ENCODE measurements at places on chromosomes 1 and 21.

- H3K36me3 ChIP-seq = no peaks in the 10 kb centered on the region
- no peak for DNase-seq
- H3K27ac ChIP-seq = no peak overlapping the region
- no peaks in the 10 kb centered on the region for H3K27me3 ChIP-seq
- H3K4me1 ChIP-seq = no peaks in the 10 kb centered on the region
- no peak overlapping the region for H3K4me3 ChIP-seq
Measured at GRCh38 chr1:232873412-232873811, 68.2 kb downstream of the MAP10 start.

DNA sequence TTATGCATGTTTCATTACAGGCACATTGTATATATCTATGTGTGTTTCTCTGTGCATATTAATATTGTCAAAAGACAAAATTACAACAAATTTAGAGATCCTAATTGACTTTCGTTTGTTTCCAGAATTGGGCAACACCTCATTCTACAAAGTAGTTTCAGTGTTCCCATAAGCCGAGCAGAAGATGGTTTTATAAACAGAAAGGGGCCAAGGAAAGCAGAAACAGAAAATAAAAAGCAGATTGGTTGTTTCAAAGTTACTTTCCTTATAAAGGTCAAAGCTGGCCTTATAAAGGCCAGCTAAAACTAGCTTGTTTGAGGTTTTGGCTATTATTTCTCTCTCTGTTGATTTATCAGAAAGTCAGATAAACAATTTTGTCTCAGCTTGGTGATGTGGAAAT lies 116.2 kb upstream of the FGGY start:
- H3K27ac ChIP-seq = peak overlapping the region; percentile 44
- peaks cover 31% of the 10 kb centered on the region for H3K4me1 ChIP-seq
- H3K27me3 ChIP-seq = no peaks in the 10 kb centered on the region
- H3K4me3 ChIP-seq = no peak overlapping the region

DNA sequence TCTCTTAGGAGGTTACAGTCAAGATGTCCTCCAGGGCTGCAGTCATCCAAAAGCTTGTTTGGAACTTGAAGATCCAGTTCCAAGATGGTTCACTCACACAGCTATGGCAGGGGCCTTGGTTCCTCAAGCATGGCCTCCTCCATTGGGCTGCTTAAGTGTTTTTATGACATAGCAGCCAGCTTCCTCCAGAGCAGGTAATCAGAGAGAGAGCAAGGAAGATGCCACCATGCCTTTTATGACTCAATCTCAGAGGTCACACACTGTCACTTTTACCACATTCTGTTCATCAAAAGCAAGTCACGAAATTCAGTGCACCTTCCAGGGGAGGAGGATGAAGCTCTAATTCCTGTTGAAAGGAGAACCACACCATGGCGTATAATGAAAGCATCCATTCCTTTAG lies 17.1 kb downstream of the ELAPOR1 start:
- no peak overlapping the region for H3K4me3 ChIP-seq
- no peak overlapping the region for H3K27ac ChIP-seq
- no peaks in the 10 kb centered on the region for H3K4me1 ChIP-seq
- H3K36me3 ChIP-seq = no peaks in the 10 kb centered on the region
- no peak for DNase-seq

DNA sequence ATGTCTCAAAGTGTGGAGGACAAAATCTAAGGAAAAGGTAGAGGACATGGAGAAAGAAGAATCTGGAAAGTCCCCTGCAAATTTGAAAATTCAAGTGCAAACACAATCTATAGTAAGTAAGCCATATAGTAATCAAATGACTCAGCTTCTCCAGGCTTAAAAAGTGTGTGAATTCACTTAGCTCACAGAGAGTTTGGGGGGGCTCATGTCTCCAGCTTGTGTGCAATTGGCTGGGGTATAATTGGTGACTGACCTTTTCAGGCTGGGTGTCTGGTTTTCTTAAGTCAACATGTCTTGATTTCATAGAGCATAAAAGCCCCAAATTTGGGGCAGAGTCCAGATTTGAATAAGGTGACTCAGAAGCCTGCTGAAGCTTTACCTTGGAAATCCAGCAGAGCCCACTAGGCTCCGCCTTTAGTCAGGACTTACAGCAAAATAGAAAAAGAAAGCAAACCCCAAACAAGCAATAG lies 8.6 kb downstream of the CLDN14 start:
- no peaks in the 10 kb centered on the region for H3K36me3 ChIP-seq
- no peak overlapping the region for H3K4me3 ChIP-seq
- no peaks in the 10 kb centered on the region for H3K27me3 ChIP-seq
- no peak overlapping the region for H3K27ac ChIP-seq
- DNase-seq = no peak

- no peak for DNase-seq
- no peaks in the 10 kb centered on the region for H3K27me3 ChIP-seq
- no peak overlapping the region for H3K27ac ChIP-seq
- no peak overlapping the region for H3K4me3 ChIP-seq
- peaks cover 7% of the 10 kb centered on the region for H3K4me1 ChIP-seq
Measured at GRCh38 chr1:32426489-32427255, 32.4 kb upstream of the BSDC1 start.

- H3K4me1 ChIP-seq = no peaks in the 10 kb centered on the region
- no peak for DNase-seq
- no peaks in the 10 kb centered on the region for H3K27me3 ChIP-seq
- peak overlapping the region; percentile 59 for H3K27ac ChIP-seq
- H3K36me3 ChIP-seq = no peaks in the 10 kb centered on the region
Measured at GRCh38 chr1:218350801-218351266, 5.7 kb downstream of the TGFB2 start.

GRCh38 chr1:234325878-234326496 lies 47.3 kb upstream of the COA6 start:
- H3K4me3 ChIP-seq = peak overlapping the region; percentile 43
- no peaks in the 10 kb centered on the region for H3K27me3 ChIP-seq
- DNase-seq = no peak
- no peak overlapping the region for H3K27ac ChIP-seq
- H3K4me1 ChIP-seq = peaks cover 11% of the 10 kb centered on the region
- no peaks in the 10 kb centered on the region for H3K36me3 ChIP-seq

DNA sequence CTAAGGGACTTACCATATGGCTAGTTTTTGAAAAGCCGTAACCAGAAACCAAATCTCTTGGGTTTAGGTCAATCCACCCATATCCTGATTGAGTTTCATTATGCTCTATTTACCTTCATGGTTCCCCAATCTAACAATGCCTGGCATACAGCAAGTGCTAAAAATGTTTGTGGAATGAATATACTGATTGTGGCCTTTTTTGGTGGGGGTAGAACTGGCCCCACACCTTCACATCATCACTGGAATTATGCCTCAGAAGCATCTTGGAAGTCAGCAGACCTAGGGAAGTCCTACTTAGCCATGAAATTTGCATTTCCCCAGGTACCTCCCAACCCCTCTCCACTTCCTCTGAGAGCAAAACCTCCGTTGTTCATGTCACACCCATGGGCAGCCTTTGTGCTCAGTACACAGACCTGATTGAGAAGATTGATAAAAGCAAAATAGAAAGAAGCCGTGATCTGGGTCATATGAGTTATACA lies 17.8 kb upstream of the SLAMF1 start:
- H3K36me3 ChIP-seq = no peaks in the 10 kb centered on the region
- H3K27me3 ChIP-seq = no peaks in the 10 kb centered on the region
- DNase-seq = no peak
- H3K4me3 ChIP-seq = no peak overlapping the region

DNA sequence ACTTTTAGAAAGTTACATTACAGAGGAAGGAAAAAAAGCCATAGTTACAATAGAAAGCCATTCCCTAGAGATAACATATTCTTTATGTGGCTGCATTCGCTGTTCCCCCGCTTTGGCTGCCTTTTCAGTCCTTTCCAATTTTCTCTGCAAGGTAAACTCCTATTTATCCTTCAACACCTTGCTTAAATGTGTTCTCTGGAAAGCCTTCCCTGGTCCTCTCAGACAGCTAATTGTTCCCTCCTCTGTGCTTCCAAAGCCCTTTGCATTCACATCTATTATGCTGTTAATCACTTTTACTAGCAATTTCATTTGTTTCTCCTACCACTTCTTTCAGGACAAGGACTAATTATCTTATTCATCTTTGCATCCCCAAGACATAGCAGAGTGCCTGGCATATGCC lies 1.6 kb downstream of the PHC2 start:
- DNase-seq = no peak
- H3K4me3 ChIP-seq = no peak overlapping the region
- H3K36me3 ChIP-seq = no peaks in the 10 kb centered on the region
- no peak overlapping the region for H3K27ac ChIP-seq
- H3K4me1 ChIP-seq = peaks cover 5% of the 10 kb centered on the region

DNA sequence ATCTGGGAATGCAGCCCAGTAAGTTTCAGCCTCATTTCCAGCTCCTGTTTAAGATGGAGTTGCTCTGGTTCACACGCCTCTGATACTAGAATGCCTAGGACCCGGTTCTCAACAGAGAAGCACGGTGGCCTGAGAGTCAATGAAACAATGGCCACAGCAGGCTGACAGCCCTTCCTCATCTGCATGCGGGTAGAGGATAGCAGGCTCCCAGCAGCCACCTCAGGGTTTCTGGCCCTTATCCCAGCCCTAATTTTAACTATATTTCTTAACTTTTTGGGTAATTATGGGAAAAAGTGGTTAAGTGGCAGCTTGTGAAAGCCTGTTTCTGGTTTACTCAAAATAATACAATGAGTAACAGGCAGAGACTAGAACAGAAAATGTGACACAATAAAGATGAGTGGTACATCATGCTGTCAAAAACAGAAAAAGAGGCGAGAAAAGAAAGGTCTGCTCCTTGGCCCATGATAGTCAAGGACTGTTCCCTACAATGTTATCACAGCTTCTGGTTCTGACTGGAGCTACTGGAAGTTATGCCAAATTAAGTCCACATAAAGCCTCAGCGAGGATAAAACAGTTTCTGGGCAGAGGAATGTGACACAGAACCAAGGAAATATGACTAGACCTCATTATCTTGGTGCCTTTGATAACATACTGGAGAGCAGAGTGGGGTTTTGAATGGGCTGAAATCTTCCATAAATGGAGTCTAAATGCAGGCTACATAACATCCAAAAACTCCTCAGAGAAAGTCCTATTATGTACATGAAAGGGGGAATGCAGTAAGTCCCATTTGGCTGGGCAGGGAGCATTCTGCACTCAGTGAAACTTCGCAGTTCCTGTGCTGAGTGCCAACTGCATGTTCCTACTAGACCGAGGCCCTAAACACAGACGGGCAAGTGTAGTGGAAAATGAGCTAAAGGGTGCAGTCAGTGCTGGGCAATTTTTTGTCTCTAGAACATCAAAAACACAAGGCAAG lies 92.1 kb downstream of the NIBAN1 start:
- H3K4me1 ChIP-seq = peaks cover 57% of the 10 kb centered on the region
- H3K27ac ChIP-seq = peak overlapping the region; percentile 9
- DNase-seq = no peak
- H3K27me3 ChIP-seq = no peaks in the 10 kb centered on the region
- no peaks in the 10 kb centered on the region for H3K36me3 ChIP-seq

DNA sequence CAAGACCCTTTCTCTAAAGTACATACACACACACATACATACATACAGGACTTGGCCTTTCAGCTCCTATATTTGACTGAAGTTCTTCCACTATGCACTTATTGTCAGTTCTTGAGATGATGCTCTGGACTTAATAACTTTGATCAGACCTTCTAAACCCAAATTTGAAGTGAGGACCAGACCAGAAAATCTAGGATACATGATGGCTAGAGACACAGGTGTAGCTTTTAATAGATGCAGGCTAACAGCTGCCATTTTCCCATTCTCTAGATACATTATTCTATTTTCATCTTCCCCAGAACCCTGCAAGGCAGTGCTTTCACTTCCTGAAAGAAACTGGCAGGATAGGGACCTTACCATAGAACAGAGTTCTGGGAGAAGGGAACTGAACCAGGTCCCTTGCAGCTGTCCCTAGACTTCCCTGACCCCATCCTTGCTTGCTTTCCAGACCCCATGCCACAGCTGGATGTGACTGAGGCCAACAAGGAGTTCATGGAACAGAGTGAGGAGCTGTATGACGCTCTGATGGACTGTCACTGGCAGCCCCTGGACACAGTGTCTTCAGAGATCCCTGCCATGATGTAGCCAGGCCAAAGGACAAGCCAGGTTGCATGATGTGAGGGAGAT lies 14.9 kb upstream of the RAB42 start:
- H3K4me3 ChIP-seq = no peak overlapping the region
- DNase-seq = no peak
- no peaks in the 10 kb centered on the region for H3K27me3 ChIP-seq
- no peak overlapping the region for H3K27ac ChIP-seq

- no peaks in the 10 kb centered on the region for H3K4me1 ChIP-seq
- no peak overlapping the region for H3K27ac ChIP-seq
- no peak overlapping the region for H3K4me3 ChIP-seq
- no peak for DNase-seq
Measured at GRCh38 chr1:201570886-201571624, 32.1 kb downstream of the NAV1 start.

GRCh38 chr1:53616927-53617326 lies 122.0 kb downstream of the GLIS1 start:
- H3K27ac ChIP-seq = no peak overlapping the region
- no peaks in the 10 kb centered on the region for H3K36me3 ChIP-seq
- no peaks in the 10 kb centered on the region for H3K4me1 ChIP-seq
- DNase-seq = no peak
- H3K27me3 ChIP-seq = no peaks in the 10 kb centered on the region

- H3K27me3 ChIP-seq = no peaks in the 10 kb centered on the region
- H3K27ac ChIP-seq = no peak overlapping the region
- no peak overlapping the region for H3K4me3 ChIP-seq
- H3K4me1 ChIP-seq = peaks cover 21% of the 10 kb centered on the region
- peaks cover 47% of the 10 kb centered on the region for H3K36me3 ChIP-seq
Measured at GRCh38 chr1:201849372-201850052, 20.6 kb downstream of the IPO9 start.

DNA sequence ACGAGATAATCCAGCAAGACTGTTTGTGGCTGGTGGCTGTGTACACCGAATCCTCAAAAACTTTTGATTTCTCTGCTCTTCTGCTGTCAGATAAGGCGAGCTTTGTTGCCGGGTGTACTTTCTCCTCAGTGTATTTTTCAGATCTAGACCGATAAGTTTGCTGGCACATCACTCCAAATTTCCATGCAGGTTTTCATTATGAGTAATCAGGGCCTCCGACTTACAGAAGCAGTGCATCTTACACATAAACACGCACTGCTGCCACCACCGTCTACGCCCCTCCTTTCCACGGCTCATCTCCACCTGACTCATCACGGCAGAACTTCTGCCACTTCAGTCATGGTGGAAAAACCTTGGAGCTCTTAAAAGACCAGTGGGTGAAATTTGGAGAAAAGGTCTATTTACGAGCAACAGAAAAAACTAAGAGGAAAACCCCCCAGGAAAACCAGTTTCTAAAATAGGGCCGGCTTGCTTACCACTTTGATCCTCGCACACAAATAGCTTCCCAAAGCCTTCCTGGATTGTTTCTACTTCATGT lies 7.7 kb downstream of the ZBTB21 start:
- DNase-seq = no peak
- no peaks in the 10 kb centered on the region for H3K36me3 ChIP-seq
- H3K27ac ChIP-seq = no peak overlapping the region
- no peaks in the 10 kb centered on the region for H3K27me3 ChIP-seq
- H3K4me3 ChIP-seq = no peak overlapping the region

- no peaks in the 10 kb centered on the region for H3K27me3 ChIP-seq
- H3K4me1 ChIP-seq = no peaks in the 10 kb centered on the region
- no peaks in the 10 kb centered on the region for H3K36me3 ChIP-seq
- no peak overlapping the region for H3K27ac ChIP-seq
- no peak overlapping the region for H3K4me3 ChIP-seq
- DNase-seq = no peak
Measured at GRCh38 chr21:44260791-44261631, 686 bp downstream of the DNMT3L start.

GRCh38 chr1:96207936-96208335 lies 513.6 kb upstream of the PTBP2 start:
- no peaks in the 10 kb centered on the region for H3K27me3 ChIP-seq
- no peaks in the 10 kb centered on the region for H3K4me1 ChIP-seq
- no peak overlapping the region for H3K4me3 ChIP-seq
- no peak for DNase-seq
- no peak overlapping the region for H3K27ac ChIP-seq

- DNase-seq = no peak
- H3K36me3 ChIP-seq = no peaks in the 10 kb centered on the region
Measured at GRCh38 chr21:28111151-28111619, 881.5 kb downstream of the LTN1 start.

All from tibial nerve (tissue), 4 donors.